ENCODE measurements at places on chromosomes 16 and 17. TPM values are rescaled to one million over a fixed set of nuclear protein-coding genes. Genes with fewer than 3 reads are reported as not detected.

Gene TMED6
- 1.9 TPM for total RNA-seq

Gene PABPN1L
- not detected for total RNA-seq

GRCh38 chr17:72077326-72077960 lies 43.4 kb upstream of the SOX9 start:
- no peak for DNase-seq

GRCh38 chr16:70481929-70482536 lies 27.6 kb downstream of the FCSK start:
- no peak for DNase-seq

- no peak for DNase-seq
Measured at GRCh38 chr16:85778873-85779272, 20.5 kb downstream of the EMC8 start.

- no peak for DNase-seq
Measured at GRCh38 chr17:36505171-36505570, 18.7 kb downstream of the ZNHIT3 start.

DNA sequence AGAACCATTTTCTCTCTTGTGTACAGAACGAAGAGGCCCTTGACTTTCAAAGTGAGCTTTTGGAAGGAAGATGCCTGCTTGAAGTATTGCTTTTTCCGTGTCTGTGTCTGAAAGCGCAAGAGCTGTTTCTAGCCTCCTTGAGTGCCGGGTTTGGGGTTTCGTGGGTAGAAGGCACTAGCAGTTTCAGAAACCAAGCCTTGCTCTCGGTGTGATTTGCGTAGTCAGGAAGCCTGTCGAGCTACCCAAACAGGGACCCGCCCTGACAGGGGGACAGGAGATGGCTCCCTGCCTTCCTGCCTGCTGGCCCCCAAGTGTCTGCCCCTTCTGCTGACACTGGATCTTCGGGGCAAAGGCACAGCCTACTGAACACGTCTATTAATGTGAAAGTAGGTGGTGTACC lies 322.0 kb downstream of the MAF start:
- peak; percentile 69 for DNase-seq

GRCh38 chr16:1403733-1404132 lies 10.8 kb downstream of the UNKL start:
- DNase-seq = no peak

- DNase-seq = no peak
Measured at GRCh38 chr17:4520894-4521600, 22.4 kb downstream of the SPNS2 start.

DNA sequence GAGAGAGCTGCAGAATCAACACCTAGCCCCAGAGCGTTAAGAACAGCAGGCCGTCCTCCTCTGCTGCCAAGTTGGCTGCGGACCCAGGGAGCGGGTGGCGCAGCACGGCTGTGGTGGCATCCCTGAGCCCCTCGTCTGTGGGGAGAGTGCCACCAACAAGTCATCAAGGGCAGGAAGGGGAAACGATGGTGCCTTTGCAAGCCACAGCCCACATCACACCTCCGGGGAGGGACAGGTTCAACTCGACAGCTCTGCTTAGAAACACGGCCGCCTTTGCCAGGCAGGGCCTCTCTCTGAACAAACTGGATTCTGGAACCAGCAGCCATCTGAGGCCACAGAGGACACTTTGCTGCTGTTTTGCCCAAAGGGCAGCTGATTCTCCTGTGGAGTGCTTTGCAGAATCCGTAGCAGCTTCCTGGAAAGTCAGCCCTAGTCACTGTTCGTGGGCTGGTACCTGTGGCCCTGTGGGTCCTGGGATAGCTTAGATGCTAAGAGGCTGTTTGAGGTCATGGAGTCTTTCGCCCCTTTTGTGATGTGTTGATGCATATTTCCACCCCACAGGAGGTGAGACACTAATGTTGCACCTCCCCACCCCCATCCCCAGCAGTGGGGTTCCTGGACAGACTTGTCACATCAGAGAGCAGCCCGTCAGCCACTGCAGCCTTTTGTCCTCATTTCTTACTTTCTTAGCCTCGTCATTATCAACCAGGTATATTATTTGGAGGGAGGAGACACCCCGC lies 270.6 kb downstream of the CPPED1 start:
- no peak for DNase-seq

DNA sequence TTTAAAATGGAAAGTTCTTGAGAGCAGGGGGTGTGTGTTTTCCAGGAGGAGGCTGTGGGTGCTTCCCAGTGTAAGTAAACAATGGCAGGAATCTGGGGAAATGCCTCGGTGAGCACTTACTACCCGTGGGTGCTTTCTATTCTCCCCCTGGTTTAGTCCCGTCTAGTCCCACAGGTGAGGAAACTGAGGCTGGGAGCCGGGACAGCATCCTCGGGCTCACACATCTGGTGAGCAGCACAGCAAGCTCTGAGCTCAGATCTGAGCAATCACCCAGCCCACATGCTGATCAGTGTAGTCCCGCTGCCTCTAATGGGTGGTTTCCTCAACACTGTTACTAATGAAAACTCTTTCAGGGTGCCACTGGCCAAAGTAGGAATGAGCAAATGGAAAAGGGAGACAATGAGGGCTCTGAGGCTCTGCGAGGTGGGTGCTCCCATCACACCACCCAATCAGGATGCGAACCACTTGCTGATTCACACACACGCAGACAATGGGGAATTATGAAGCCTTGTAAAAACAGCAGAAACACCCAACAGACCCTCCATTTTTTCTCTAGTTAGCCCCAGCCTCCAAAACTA lies 202.6 kb downstream of the PARN start:
- DNase-seq = no peak

DNA sequence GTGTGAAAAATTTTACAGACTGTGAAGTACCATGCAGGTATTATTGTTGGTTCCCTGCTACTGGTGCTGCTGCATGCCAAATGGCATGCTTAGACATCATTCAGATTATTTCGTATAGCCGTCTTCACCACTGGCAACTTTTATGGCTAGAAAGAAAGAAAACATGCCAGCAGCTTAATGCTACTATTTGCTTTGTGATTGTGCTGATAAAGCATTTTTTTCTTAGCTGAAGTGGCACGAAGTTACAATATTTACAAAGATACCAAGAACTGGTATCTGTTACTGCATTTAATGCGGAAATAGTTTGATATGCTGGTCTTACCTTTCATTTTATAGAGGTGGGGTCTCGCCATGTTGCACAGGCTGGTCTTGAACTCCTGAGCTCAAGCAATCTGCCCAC lies 8.2 kb downstream of the ZNHIT3 start:
- no peak for DNase-seq

GRCh38 chr16:8713635-8714172 lies 39.3 kb downstream of the ABAT start:
- no peak for DNase-seq

DNA sequence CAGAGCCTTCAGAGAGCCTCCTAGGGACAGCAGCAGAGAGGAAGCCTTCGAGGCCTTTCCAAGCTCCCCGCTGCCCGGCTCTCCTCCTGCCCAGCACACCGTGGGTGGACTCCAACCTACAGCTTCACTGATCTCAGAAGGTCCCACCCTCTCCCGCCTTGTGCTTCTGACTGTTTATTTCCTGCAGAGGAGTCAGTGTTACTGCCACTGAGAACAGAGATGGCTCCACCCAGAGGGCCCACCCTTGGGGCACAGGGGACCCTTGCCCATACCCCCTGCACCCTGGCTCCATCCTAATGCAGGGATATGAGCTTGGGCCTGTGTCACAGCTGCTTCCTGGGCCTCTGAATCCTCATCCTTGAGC lies 52.8 kb upstream of the TOB1 start:
- DNase-seq = no peak

GRCh38 chr17:79923974-79924638 lies 84.9 kb upstream of the CBX4 start:
- peak; percentile 31 for DNase-seq

DNA sequence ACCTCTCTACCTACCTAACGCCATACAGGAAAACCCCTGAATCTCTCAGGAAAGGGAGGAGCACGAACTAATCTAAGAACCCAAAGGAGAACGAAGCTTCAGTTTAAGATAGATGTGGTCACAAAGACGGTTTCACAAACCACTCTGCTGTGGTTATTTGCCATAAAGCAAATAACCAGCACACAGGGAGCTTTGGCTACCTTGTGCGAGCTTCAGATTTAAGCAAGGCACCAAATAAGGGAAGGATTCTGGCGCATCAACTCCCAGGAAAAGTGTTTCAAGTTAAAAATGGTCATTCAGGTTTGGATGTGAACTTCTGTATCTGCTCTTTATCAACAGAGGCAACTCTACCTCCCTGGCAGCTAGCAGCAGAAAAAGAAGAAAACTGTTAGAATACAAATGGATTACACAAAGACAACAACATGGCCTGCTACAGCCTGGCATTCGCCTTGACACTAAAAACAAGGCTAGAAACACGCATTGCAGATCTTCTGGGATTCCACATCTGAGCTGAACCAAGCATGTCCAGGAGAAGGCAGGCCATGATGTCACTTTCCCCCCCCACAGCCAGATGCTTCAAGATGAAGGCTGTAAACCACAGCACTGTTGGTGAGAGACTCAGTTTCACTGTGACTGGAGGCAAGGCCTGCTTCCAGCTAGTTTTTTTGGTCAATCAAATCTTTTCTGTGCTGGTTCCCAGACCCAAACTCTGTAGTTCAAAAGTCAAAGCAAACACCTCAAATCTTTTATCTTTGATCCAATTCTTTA lies 43.6 kb downstream of the SMG6 start:
- DNase-seq = peak; percentile 75

DNA sequence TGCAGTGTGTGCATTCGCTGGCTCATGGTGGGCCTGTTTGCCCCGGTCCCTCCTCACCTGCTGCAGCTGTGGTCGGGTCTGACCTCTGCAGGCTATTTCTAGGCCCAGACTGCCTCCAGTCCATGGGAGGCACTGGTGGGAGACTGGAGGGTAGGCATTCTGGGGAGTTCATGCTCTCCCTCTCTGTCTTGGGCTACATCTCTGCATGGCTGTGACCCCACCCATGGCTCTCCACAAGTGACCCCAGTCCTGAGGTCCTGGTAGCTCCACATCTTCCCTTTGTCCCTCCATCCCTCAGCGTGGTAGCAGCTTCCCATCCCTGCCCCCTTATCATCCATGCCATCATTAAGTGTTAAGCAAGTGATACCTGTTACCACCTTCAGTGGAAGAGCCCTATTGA lies 107.8 kb upstream of the SEC14L1 start:
- DNase-seq = no peak

- no peak for DNase-seq
Measured at GRCh38 chr17:16491131-16491702, 776 bp downstream of the LRRC75A start.

DNA sequence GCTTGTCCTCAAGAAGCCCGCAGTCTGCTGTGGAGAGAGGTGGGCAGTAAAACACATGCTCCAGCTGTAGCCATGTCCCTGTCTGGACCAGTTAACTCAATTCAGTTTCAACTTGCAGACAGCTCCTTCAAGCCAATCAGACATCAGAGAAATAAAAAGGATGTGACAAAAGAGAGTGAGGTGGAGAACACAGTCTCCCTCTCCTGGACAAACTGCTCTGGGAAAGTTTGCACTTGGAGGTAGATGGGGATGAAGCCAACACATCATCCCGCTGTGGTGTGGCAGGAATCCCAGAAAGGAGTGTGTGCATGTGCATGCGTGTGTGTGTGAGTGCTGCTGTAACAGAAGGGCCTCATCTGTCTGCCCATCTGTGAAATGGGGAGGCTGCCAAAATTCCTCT lies 358.6 kb upstream of the ASIC2 start:
- DNase-seq = no peak

Measured in activated T-helper 2 cell treated with anti-CD3 and anti-CD28 coated beads, Interferon-gamma antibody, Interleukin-2, Interleukin-4, amounts not matched to agents 10 μg/mL and 5 μg/mL and 100 μg/mL, durations not matched to agents 14 hours and 24 hours and 36 hours (primary cell).